Endodermal cell (in vitro differentiated cells): ENCODE measurements at places on chromosomes 7 and 10. TPM values are rescaled to one million over a fixed set of nuclear protein-coding genes. Genes with fewer than 3 reads are reported as not detected.
A peak's percentile ranks its signal among the peaks of the same experiment; 100 is the strongest.

Gene WIPF3
- 4.8 and 5.2 TPM in 2 replicates for total RNA-seq

Gene EPHA1
- total RNA-seq = 54.4 to 70.9 TPM (median 70.0 TPM) in 3 replicates

Gene SNCG
- 0.54 to 0.97 TPM (median 0.60 TPM) in 3 replicates for total RNA-seq

Gene RAMP3
- total RNA-seq = not detected in 3 replicates

Gene PLPP4
- total RNA-seq = 8.7 to 13.0 TPM (median 9.0 TPM) in 3 replicates

Gene TCAF2
- total RNA-seq = 0.17 to 1.9 TPM (median 0.20 TPM) in 3 replicates

Gene AKR1C2
- 0.33 TPM in 1 of 2 replicates, not detected in the other for total RNA-seq

Gene BCCIP
- 84.4 and 89.5 TPM in 2 replicates for total RNA-seq

Gene EBLN1
- total RNA-seq = not detected in 3 replicates

Gene TNS3
- 27.4 and 38.5 TPM in 2 replicates for total RNA-seq

Gene CCDC136
- total RNA-seq = 38.6 and 51.2 TPM in 2 replicates

Gene SORCS3
- 0.28 to 0.29 TPM in 2 of 3 replicates, not detected in the other for total RNA-seq

Gene HELLS
- 220 and 224 TPM in 2 replicates for total RNA-seq

Gene OPN4
- not detected in 2 replicates for total RNA-seq

Gene MINDY4
- total RNA-seq = 6.6 and 8.1 TPM in 2 replicates

Gene DGKI
- 0.45 and 0.64 TPM in 2 replicates for total RNA-seq

Gene PLXNA4
- 33.3 and 42.7 TPM in 2 replicates for total RNA-seq

- no peak for DNase-seq
Measured at GRCh38 chr7:2666155-2666554, 21.8 kb upstream of the AMZ1 start.

GRCh38 chr10:103765981-103766380 lies 89.4 kb downstream of the SH3PXD2A start:
- DNase-seq = no peak

DNA sequence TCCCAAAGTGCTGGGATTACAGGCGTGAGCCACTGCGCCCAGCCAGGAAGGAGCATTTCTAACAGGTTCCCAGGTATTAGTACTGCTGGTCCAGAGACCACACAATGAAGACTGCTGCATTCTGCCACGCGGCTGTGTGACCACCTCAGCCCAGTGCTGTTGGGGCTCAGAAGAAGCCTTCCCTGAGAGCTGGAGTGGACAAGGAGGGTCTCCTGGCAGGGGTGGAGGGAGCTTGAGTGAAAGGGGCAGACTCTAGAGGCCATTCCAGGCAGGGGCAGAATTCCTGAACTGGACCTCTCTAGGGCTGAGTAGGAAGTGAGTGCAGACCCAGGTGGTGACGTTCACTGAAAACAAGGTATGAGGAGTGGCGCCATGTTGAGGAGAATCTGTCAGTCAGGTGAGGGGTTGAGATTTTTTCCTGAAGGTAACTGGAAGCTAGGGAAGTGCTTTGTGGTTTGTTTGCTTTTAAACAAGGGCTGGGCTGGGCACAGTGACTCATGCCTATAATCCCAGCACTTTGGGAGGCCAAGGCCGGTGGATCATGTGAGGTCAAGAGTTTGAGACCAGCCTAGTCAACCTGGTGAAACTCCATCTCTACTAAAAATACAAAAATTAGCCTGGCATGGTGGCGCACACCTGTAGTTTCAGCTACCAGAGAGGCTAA lies 67.6 kb downstream of the TACC2 start:
- no peak for DNase-seq

GRCh38 chr7:45103958-45104843 lies 7.3 kb downstream of the TBRG4 start:
- peak; percentile 18 for DNase-seq

DNA sequence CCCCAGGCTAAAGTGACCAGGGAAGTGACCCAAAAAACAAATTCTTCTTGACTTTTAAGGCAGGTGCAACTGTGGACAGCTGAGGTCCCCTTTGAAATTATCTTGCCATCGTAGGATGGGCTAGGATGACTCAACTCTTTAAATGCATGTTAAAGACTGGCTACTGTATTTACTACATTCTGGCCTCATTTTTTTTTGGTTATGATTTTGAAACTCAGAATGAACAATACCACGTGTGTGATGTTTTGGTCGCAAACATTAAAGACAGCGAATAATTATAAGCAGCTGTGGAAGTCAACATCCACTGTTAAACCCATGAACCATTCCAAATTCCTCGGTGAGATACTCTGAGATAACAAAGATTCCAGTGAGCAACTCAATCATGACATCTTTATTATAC lies 1.2 kb upstream of the SLC13A4 start:
- no peak for DNase-seq

DNA sequence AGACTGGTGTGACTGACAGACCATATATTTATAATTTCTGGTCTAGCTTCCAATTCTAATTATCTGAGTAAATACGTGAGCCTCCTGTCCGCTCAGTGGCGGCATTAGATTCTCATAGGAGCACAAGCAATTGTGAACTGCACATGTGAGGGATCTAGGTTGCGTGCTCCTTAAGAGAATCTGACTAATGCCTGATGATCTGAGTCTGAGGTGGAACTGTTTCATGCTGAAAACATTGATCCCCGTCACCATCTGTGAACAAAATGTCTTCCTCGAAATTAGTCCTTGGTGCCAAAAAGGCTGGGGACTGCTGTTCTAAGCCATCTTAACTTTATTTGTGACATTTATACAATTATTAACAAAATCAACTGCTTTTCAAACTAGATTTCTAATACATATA lies 164.7 kb upstream of the MEOX2 start:
- no peak for DNase-seq

DNA sequence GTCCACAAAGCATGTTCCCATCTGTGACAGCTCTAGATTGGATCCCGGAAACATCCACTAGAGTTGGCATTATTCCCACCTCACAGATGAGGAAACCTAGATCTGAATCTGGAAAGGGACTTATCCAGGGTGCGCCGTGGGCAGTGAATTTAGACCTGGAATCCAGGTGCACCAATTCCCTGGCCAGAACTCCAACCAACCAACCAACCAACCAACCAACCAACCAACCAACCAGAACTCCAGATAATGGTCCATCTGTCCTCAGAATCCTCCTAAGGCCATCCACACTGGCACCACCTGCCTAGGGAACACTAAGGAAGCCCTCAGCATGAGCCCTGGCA lies 42.0 kb upstream of the ZMIZ1 start:
- no peak for DNase-seq

- DNase-seq = peak; percentile 62
Measured at GRCh38 chr10:49783645-49784044, 21.5 kb upstream of the OGDHL start.

DNA sequence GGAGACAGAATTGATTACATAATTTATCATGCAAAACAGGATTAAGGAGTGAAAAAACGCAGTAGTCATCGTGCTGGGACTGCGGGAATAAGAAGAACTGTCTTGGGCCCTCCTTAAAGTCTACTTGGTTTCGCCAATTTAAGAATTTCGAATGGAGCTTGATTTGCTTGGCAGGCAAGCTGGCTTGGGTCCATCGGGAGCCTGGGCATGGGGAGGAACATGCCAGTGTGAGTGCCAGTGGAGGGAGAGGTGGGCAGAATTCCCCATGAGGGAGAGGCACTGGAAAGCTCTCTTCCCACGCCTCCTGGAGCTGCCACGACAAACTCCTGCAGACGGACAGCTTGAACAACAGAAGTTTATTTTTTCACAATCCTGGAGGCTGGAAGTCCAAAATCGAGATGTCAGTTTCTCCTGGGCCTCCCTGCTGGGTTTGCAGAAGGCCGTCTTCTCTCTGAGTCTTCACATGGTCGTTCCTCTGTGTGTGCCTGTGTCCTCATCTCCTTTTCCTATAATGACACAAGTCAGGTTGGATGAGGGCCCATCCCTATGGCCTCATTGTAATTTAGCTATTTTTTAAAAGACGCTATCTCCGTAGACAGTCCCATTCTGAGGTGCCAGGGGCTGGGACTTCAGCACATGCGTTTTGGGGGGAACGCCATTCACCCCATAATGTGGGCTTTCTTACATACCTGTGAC lies 528.7 kb upstream of the DPP6 start:
- no peak for DNase-seq

GRCh38 chr10:5583525-5584175 lies 58.9 kb downstream of the CALML3 start:
- peak; percentile 77 for DNase-seq

DNA sequence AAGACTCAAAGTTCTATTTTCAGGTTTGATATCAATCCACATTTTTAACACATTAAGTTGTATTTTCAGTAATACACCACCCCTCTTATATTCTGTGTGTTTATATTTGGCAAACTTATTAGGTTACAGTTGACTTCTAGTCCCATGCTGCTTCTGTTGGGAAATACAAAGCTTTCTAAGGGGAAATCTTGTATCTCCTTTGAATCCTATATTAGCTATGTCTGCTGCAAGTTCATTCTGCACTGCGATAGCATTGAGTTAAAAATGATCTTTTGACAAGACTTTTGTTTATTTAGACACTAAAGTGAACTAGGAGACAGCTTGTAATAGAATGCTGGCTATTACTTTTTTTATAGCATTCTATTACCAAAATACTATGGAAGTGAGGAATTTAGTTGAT lies 625.1 kb upstream of the ANKRD30A start:
- no peak for DNase-seq

DNA sequence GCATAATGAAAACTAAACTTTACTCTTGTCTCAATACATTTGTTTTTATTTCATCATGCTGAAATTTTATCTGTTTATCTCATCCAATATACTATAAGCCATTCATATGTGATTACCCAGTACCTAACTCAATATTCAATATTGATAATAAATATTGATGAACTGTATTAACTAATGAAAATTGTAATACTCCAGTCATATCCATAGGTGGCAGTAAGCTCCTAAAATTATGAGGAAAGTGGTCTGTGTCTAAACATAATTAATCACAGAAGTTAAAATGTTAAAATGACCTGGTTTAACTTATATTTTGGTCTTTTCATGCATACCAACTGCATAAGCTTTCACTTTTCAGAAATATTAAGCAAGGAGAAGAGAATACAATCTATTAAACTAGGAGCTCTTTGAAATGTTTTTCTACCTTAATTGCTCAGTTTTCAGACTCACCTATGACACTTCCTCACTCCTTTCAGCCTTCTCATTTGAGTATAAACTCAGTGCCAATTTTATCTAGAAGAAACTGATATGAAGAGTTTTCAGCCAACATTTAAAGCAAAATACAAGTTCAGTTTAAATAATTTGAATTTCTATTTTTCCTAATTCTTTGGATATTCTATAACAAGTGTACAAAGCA lies 30.5 kb upstream of the VWDE start:
- no peak for DNase-seq

GRCh38 chr7:106462365-106462859 lies 177.6 kb upstream of the NAMPT start:
- no peak for DNase-seq

- DNase-seq = no peak
Measured at GRCh38 chr7:93728292-93728691, 153.8 kb upstream of the CALCR start.

GRCh38 chr7:108072739-108073138 lies 57.4 kb downstream of the LAMB4 start:
- no peak for DNase-seq

- no peak for DNase-seq
Measured at GRCh38 chr10:76257816-76258215, 826.4 kb downstream of the LRMDA start.

- no peak for DNase-seq
Measured at GRCh38 chr10:105188737-105189462, 547.8 kb downstream of the SORCS3 start.

DNA sequence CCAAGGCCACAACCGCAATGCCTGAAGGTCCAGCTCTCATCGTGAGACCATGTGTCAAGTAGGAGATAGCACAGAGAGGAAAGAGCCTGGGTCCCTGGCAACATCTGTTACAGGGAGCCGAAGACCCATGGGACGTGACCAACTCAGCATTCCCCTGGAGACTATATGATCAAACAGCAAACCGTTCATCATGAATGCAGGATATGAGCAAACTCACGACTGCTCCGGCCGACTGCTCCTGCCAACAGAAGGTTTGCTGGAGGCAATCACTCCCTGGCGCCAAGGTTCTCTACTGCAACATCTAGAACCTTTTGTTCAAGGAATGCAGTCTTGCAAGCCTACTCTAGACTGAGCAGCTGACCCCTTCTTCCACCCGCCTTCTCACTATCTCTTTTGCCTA lies 114.3 kb downstream of the ALOX5 start:
- no peak for DNase-seq

DNA sequence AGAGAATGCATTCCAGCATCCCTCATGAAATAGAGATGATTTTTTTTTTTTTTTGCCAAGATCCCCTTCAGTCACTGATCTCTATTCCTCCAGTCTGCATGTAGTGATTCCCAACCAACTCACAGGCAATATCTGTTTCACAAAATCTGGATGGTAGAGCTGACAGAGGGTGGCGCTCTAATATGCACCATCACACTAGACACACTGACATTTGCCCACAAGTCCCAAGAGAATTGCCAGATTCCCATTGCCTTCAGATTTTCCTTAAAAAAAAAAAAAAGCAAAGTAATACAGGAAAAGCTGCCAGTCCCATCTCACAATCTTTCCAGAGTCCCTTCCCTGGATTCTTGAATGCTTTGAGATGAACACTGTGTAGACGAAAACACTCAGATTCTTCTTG lies 301.0 kb downstream of the SORCS1 start:
- peak; percentile 65 for DNase-seq

DNA sequence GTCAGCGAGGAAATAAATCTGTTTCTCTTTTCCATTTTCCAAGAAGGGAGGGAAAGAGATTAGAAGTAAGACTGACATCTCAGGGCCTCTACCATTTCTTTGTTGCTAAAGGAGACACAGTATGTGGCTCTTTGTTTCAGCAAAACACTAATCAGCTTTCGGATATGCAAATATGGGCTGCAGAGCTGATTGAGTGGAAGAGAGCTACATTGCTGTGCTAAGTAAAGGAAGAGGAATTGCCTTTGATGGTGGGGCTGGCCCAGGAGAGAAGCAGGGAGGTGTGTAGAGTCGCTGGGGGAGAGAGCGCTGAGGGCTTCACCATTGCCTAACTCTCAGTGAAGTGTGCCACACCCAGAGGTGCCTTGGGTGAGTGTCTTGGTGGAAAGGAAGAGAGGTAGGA lies 284.8 kb downstream of the SDK1 start:
- peak; percentile 68 for DNase-seq

DNA sequence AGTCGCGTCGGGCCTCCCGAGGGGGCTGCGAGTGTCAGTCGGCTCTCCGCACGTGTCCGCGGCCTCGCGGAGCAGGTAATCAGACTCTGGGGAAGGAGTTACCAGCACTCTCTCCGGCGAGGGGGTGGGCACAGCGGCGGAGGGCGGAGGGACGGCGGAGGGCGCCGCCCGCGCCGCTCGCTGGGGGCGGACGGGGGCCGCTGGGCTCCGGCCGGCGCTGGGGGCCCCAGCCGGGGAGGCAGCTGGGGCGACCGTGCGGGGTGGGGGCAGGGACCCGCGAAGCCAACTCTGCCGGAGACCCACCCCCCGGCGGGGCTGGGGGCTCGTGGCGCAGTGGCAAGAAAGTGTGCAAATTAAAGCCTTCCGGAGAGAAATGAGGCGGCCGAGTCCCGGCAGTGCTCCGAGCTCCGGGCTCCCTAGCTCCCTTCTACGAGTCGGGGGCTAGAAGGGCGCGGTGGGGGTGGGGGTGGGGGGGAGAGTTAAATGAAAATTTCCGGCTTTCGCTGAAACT lies at the start of gene CDK6:
Gene CDK6 (minus strand): TSS at position 85 of the 511 bp plus-strand sequence. CDS start 3,250 bp downstream, outside the sequence.
- peak; percentile 87 for DNase-seq

- DNase-seq = peak; percentile 82
Measured at GRCh38 chr7:151056666-151057505, 811 bp downstream of the CDK5 start.

DNA sequence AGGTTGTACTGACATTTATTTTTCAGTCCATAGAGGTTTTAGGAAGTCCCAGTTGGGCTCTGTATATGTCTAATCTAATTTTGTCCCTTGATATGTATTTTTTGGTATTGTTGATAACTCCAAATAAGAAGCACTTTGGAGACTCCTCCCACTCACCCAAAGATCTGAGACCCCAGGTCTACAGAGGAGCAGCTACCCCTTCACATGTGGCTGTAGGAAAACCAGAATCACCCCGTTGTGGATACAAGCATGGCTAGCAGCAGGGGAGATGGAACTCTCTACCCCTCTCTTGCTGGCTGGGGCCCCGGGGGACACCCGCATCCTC lies 9.4 kb downstream of the HHEX start:
- DNase-seq = no peak
